Stimulated activated naive B cell treated with anti-CD40 and anti-IgM and Interleukin-4, amounts not matched to agents 10 μg/mL and 1 μg/mL and 100 μg/mL, for 72 hours (primary cell): ENCODE measurements at places on chromosomes 5 and 9.

DNA sequence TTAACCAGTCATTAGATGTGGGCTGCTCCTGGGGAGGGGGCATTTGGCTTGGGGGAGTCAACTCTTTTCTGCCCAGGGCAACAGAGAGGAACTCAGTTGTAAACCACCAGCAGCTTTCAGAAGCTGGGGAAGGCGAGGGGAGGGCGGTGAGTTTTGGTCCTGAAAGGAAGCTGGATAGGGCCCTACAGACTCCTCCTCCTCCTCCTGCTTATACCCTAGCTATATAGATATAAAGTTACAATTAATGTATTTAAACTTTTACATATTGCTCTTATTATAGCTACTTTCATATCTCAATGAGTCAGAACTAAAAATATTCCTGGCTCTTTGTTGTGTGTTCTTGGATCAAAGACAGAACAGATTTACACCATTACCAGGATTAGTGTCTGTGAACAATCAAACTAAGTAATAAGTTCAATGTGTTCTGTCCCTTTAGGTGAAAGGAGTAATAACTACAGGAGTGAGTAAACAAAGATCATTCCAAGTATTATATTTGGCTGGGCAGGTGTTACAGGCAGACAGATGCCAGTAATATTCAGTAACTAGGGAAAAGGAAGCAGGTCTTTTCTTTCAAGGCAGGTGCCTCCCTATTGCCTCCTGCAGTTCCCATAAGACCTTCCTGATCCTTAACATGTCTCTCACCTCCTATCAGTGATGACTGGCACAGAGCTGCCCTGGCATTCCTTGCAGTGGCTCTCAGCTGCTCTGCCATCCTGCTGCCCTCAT, 20.5 kb upstream of the VPS13A start:
- no peaks in the 10 kb centered on the region for H3K36me3 ChIP-seq
- DNase-seq: no peak
- peaks cover 34% of the 10 kb centered on the region for H3K27me3 ChIP-seq

GRCh38 chr5:153700940-153701339, 210.5 kb downstream of the GRIA1 start:
- no peak overlapping the region for H3K27ac ChIP-seq
- H3K36me3 ChIP-seq: no peaks in the 10 kb centered on the region
- H3K4me3 ChIP-seq: no peak overlapping the region
- no peaks in the 10 kb centered on the region for H3K27me3 ChIP-seq
- H3K4me1 ChIP-seq: no peaks in the 10 kb centered on the region
- no peak for DNase-seq

GRCh38 chr5:54844266-54844665, 141.1 kb downstream of the ESM1 start:
- H3K27ac ChIP-seq: no peak overlapping the region
- peaks cover 4% of the 10 kb centered on the region for H3K27me3 ChIP-seq

- H3K4me3 ChIP-seq: no peak overlapping the region
- no peaks in the 10 kb centered on the region for H3K4me1 ChIP-seq
- no peaks in the 10 kb centered on the region for H3K27me3 ChIP-seq
- no peak overlapping the region for H3K27ac ChIP-seq
- H3K36me3 ChIP-seq: no peaks in the 10 kb centered on the region
Measured at GRCh38 chr9:13735181-13735580, 455.7 kb upstream of the MPDZ start.

GRCh38 chr9:5321058-5321457, 16.5 kb upstream of the RLN2 start:
- no peak overlapping the region for H3K27ac ChIP-seq
- peaks cover 2% of the 10 kb centered on the region for H3K36me3 ChIP-seq
- no peak overlapping the region for H3K4me3 ChIP-seq
- no peaks in the 10 kb centered on the region for H3K27me3 ChIP-seq
